ENCODE measurements at places on chromosomes 2 and 18. TPM values are rescaled to one million over a fixed set of nuclear protein-coding genes. Genes with fewer than 3 reads are reported as not detected.

- no peak for DNase-seq
These were observed 87.7 kb downstream of the TGOLN2 start for GRCh38 chr2:85240055-85240454.

DNA sequence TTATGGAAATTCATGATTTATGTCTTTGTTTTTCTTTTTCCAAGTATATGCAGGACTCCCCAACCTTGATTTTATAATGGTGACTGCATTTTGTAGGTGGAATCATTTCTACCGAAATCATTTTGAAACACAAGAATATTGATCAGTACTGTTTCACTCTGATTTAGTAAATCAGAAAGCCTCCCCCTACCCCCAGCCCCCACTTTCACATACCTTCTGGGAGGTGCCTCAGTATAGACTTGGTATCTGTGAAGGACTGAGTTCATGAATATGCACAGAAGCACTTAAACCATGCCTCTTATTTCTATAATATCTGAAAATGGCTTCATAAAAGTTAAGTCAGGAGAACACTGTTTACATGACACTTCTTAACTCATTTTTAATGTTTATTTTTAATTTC, 147.7 kb downstream of the AGPS start:
- no peak for DNase-seq

MC5R gene
- total RNA-seq = not detected

- DNase-seq = peak; percentile 8
These were observed 91.4 kb upstream of the LGALSL start for GRCh38 chr2:64362562-64363026.

DNA sequence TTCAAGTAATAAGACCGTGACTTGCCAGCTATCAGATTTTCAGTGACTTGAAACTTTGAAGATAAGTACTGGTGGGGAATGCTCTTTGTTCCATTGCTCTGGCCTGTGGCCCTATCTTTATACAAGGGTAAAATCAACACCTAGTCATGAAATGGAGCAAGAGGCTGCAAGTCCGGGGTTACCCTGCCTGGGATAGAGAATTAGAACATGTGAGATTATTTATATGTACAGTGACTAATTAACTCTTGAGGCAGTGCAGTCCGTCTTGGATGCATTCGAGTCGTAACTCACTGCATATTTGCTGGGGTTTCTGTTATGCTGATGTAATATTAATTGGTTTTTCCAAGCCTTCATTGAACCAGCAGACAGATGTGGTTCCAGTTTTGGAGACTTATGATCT, 105.8 kb upstream of the LYPD6 start:
- peak; percentile 13 for DNase-seq

CLK1 gene
- total RNA-seq = 179 TPM

ALKAL2 gene
- total RNA-seq = 2.3 TPM

IL1RL2 gene
- total RNA-seq = 2.8 TPM

DNA sequence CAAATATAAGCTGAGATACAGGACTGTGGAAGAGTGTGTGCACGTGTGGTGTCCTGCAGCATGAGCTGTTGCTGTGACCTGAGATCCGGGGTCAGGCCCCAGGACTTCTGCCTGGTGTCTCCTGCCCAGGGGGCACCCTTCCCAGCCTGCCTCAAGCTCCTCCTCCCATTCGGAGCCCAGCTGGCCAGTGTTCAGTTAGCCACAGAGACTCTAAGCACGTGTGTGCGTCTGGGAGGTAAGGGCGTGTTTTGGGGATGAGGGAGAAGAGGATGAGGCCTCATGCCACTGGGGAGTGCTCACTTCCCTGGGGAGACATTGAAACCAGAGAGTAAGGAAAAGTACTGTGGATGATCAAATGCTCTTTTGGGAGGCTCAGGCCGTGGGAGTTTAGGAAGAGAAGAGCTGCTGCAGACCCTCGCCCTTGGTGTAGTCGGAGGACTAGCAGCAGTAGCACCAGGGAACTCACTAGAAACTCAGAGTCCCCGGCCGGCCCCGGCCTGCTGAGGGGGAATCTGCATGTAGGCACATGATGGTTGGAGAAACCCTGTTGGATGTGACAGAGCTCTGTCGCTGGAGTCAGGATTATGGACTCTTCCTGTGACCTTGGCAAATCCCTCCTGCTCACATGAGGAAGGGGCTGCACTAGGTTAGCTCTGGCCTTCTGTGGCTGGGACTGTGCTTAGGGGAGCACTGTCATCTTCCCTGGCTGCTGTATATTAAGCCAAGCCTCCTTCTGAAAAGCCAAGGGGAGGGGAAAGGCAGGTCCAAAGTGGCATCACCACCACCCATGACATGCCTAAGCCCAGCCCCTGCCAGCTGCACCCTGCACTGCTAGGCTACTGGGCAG, 231.1 kb downstream of the DYSF start:
- DNase-seq = no peak

- DNase-seq = no peak
These were observed 183.7 kb downstream of the FHOD3 start for GRCh38 chr18:36481201-36481657.

DNA sequence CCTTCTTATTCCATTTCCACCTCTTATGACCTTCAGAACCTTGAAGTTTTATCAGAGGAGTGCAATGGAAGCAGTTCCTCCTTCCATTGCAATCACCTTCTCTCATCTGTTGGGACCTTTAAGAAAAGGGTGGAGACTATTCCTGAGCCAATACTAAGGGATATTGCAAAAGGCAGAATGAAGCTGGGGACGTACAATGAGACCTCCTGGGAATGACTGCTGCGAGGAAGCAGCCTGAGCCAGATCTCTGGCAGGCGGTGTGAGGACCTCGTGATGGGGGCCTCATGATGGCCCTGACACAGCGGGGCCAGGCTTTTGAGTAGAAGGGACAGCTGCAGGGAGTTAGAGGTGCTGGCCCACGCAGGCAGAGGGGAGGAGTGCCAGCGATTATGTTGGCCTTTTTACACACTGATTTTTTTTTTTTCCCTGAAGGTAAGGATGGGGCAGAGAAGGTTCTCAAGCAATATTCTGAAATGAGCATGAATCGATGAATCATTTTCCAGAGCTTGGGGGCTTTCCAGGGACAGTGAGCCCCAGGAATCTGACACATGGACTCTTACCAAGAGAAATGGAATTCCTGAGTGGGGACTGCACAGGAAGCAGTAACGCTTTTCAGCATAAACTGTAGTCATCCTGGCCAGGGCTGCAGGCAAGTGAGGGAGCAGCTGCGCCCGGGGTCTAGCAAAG, 40.0 kb upstream of the LAPTM4A start:
- DNase-seq = peak; percentile 96

DNA sequence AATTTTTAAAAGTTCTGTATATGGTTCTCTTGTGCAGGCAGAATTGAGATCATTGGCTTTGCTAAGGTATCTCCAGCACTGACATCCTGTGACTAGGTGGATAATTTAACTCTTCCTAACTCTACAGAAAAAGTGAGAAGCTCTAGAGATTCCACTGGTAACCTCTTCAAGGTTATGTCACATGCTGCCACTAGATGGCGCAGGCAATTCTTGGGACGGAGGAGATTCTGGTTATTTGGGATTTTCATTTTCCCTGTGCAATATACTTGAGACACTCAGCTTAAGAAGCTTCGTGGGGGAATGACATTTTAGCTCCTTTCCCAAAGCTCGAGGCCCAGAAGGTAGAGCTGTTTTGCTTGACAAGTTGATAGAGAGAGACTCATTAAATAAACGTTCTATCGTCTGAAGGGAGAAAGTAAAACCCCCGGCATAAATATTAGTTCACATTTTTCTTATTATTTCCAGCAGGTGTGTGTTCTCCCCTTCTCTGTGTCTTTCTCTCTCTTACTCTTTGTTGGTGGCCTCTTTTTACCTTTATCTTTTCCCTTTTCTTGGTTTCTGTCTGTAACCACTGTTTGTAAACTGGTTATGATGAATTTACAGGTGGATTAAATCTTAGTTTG, 26.6 kb upstream of the LANCL1 start:
- DNase-seq = peak; percentile 81

GRCh38 chr2:128710242-128710641, 391.6 kb upstream of the HS6ST1 start:
- no peak for DNase-seq

DNA sequence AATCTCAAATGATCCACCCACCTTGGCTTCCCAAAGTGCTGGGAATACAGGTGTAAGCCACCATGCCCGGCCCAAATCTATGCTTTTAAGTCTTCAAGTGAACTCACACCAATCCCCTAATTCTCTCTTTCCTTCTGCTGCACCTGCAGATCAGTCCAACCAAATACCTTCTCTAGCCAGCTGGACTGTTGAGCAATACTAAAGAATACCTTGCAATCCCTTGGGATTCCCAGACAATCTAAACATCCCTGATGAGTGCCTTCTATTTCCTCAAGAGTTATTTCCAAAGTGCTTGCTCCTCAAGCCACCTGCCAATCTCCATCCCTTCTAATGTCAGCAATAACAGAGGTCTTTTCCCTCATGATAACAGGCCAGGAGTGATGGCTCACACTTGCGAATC, 48.6 kb downstream of the SF3B1 start:
- DNase-seq = no peak

DNA sequence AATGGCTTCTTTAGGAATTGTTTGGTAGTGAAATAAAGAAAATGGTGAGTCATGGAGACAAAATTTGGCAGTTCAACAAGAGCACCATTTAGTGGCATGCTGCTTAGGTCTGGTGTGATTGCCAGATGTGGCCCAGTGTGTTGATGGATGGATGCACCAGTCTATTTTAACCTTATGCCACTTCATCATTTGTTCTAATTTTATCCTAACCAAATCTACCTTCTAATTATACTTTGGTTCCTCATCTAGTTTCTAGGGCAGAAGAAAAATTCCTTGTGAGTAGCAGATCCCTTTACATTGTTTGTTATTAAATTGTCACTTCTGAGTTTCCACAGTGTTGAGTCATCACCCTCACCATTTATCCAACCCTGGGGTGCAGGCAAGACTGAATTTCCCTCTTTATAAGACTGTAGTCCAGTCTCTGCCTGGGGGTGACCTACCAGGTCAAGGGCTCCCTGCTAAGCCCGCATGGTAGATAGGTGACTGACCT, 32.5 kb downstream of the NABP1 start:
- DNase-seq = no peak

DNA sequence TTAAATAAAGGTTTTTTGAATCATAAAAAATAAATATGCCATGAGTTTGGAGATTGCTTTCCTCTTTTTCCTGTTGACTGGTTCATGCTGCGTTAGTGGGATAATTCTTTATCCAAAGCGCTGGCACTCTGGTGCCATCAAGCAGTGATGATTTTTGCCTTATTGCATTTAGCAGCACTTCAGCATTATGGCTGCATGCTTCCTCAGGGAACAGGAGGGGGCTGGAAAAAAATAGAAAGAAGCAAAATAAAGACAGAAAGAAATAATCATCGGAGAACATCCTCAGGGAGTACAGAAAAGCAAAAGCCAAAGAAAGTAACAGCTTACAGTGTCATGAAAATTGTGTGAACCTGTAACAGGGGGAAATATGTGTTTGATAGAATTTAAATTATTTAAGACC, 1408.2 kb upstream of the PIK3C3 start:
- no peak for DNase-seq

DNA sequence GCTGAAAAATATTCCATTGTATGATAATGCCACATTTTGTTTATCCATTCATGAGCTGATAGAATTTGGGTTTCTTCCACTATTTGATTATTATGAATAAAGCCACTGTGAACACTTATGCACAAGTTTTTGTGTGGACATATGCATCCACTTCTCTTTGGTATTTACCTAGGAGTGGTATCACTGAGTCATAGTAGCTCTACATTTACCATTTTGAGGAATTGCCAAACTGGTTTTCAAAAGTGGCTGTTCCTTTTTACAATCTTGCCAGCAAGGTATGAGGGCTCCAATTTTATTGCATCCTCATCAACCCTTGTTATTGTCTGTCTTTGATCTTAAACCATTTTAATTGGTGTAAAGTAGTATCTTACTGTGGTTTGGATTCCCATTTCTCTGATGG, 13.3 kb upstream of the EHBP1 start:
- DNase-seq = no peak

- peak; percentile 68 for DNase-seq
These were observed 40.4 kb upstream of the FAM124B start for GRCh38 chr2:224442071-224442967.

DNA sequence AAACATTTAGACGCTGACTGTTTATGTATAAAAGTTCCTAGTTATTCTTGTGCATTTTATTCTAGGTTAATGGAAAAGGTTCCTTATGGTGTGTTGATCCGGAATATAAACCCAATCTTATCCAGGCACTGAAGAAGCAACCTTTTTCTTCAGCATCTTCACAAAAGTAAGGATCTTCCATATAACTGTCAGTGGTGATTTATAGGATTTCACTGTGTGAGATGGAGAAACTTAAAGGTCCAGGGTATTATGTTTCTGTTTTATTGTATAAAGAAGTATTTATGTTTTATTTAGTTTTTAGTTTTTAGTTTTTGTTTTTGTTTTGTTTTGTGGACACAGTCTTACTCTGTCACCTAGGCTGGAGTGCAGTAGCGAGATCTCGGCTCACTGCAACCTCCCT, 171.0 kb upstream of the STON1 start:
- DNase-seq = no peak

DNA sequence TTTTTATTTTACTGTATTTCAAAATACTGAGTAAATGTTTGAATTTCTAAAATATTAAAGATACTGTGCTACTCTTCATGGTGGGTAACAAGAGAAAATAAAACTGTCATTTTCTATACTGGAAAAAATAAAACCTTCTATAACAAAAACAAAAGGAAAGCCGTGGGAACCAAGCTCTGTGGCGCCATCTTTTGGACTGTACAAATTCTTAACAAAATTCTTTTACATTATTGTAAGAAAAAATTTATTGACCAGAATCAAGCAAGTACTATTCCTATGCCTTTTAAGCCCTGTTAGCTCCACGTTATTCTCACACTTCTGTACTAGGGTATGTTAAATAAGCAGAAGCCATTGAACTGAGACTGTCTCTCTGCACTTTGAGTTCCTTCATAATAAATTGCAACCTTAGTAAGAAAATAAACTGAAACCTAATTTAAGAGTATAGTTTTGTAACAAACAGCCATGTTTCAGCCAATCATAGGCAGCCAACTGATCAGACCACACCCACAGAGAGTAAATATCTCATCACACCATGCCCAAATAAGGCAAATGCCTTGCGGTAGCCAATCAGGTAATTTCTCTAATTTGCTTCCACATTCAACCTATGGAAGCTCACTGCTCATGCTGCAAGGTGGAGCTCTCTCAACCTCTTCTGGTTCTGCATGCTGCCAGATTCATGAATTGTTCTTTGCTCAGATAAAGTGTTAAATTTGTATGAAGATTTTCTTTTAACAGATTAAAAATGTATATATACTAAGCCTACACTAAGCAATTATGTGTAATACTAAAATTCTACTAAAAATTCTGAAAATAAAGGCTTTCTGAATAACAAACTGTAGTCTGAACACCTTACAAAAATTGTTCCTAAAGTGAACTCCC, 42.2 kb downstream of the HIBCH start:
- DNase-seq = peak; percentile 58

DNA sequence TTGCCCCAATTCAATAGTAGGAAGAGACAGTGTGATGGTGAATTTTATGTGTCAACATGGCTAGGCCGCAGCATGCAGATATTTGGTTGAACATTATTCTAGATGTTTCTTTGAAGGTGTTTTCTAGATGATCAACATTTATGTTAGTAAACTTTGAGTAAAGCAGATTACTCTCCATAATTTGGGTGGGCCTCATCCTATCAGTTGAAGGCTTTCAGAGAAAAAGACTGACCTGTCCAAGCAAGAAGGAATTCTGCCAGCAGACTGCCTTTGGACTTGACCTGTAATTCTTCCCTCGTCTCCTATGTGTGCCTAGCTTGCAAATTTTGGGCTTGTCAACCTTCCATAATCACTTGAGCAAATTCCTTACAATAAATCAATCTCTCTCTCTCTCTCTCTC, 8.3 kb upstream of the GRP start:
- DNase-seq = no peak

- peak; percentile 58 for DNase-seq
These were observed 22.2 kb downstream of the SH2D6 start for GRCh38 chr2:85440729-85441128.

GRCh38 chr2:191690327-191690726, 12.4 kb downstream of the NABP1 start:
- no peak for DNase-seq

Measured in tongue (tissue), 3 donors.